ENCODE measurements at places on chromosomes 1 and 21. TPM values are rescaled to one million over a fixed set of nuclear protein-coding genes. Genes with fewer than 3 reads are reported as not detected.

LRRC53 gene
- total RNA-seq: not detected

NT5C1A gene
- not detected for total RNA-seq

ORC1 gene
- total RNA-seq: 0.17 TPM

RCSD1 gene
- total RNA-seq: 18.7 TPM

USF1 gene
- 54.2 TPM for total RNA-seq

PTGFR gene
- total RNA-seq: 3.8 TPM

SERTAD4 gene
- 2.6 TPM for total RNA-seq

GRCh38 chr1:148160048-148160342 lies 7.9 kb upstream of the NBPF11 start:
- no peak for DNase-seq

DNA sequence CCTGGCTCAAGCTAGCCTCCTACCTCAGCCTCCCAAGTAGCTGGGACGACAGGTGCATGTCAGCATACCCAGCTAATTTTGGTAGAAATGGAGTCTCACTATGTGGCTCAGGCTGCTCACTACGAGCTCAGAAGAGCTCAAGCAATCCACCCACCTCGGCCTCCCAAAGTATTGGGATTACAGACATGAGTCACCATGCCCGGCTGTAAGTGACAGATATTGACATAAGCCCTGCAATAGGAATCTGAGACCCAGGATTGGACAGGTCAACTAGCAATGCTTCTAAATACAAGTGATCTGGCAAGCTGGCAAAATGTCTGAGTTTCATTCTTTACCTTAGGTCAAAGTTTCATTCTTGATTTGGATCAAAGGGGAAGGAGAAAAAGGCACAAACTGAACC lies 40.5 kb upstream of the H6PD start:
- DNase-seq: no peak

- DNase-seq: no peak
Observed at GRCh38 chr1:45879885-45880598, 76.6 kb downstream of the MAST2 start.

- DNase-seq: no peak
Observed at GRCh38 chr1:73783352-73783751, 414.6 kb downstream of the LRRIQ3 start.

DNA sequence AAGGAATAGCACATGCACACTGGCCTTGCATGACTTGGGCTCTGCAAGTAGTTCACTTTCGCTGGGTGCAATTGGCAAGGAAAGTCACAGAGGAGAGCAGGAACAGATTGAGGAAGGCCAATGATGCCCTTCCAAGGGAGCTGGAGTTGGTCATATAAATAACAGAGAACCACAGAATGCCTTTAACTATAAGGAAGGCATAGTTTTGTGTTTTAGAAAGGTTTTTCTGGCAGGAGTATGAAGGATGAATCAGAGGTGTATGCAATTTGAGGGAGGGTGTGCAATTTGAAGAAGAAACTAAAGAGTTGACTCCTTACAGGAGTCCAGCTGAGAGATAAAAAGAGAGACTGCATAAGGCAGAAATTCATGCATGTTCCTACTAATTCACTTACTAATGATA lies 112.1 kb downstream of the PHTF1 start:
- DNase-seq: no peak

DNA sequence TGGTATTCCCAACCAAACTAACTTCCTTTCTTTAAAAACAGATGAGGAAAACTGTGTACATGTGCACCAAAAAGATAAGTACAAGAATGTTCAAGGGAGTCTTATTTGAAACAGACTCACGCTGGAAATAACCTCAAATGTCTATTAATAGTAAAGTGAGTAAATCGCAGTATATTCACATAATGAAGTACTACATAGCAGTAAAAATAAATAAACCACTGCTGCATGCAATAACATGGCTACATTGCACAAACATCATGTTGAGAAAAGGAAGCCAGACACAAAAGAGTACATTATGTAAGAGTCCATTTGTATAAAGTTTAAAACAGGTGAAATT lies 5.2 kb upstream of the DENND2D start:
- DNase-seq: no peak

DNA sequence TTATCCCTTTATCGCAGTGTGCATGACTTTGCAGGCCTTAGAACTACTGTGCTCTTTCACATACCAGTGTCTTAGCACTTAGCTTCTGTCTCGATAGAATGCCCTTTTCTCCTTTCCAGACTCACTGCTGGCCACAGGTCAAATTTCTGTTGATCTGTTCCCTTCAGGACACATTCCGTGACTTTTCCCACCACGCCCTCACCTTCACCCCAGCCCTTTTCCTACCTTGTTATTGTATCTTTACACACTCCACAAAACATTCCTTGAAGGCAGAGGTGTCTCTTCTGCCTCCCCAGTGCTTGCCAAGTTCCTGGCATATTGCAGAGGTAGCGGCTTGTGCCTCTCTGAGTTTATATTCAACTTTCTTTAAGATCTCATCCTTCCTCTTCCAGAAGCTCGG lies 3.7 kb upstream of the IGSF9 start:
- DNase-seq: no peak

DNA sequence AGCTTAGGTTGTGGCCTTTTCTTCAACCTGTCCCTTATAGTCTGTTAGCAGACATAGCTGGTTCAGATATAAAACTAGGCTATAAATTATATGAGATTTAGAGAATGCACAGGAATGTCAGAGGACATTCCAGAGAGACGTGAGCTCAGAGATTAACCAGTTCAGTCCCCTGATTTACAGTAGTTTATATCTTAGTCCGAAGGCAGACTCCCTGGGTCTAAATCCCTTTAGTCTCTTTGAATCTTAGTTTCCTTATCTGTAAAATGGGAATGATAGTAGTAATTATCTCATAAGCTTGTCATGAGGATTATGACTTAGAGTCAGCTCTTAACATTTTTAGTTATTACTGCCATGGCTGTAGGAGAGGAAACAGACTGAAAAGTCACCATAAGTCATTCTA lies 45.5 kb upstream of the PLXNA2 start:
- no peak for DNase-seq

- DNase-seq: no peak
Observed at GRCh38 chr1:111453706-111454105, 4.4 kb downstream of the ATP5PB start.

GRCh38 chr1:243246916-243247315 lies 8.2 kb downstream of the CEP170 start:
- DNase-seq: no peak

GRCh38 chr1:53469373-53469772 lies 10.2 kb downstream of the DMRTB1 start:
- no peak for DNase-seq

DNA sequence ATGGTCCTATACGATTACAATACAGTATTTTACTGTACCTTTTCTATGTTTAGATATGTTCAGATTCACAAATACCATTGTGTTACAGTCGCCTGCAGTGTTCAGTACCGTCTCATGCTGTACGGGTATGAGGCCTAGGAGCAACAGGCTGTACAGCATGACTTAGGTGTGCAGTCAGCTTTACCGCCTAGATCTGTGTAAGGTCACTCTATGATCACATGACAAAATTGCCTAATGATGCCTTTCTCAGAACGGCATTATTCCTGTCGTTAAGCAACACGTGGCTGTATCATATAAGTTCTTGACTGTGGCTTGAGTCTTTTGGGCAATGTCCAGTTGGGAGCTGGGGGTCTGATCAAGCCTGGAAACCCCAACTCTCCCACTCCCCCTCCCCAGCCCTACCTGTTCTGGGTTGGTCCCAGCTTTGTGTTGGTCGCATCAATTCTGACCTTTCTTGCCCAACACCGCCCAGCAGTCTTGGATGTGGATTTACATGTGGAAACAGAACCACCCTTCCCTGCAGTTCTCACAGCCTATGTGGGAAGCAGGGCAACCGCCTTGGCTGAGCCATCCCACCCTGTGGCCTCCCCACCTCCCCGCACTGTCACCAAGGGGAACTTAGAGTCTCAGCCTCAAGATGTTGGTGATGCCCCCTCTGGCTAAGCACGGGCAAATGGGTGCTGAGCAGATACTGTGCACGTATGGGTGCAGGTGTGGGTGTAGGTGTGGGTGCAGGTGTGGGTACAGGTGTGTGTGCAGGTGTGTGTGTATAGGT lies 80.2 kb upstream of the ACTL8 start:
- no peak for DNase-seq

- no peak for DNase-seq
Observed at GRCh38 chr1:206636671-206637070, 1.3 kb downstream of the DYRK3 start.

- DNase-seq: no peak
Observed at GRCh38 chr21:20882462-20883407, 115.5 kb upstream of the NCAM2 start.

- DNase-seq: no peak
Observed at GRCh38 chr21:32378956-32379355, 13.9 kb downstream of the URB1 start.

DNA sequence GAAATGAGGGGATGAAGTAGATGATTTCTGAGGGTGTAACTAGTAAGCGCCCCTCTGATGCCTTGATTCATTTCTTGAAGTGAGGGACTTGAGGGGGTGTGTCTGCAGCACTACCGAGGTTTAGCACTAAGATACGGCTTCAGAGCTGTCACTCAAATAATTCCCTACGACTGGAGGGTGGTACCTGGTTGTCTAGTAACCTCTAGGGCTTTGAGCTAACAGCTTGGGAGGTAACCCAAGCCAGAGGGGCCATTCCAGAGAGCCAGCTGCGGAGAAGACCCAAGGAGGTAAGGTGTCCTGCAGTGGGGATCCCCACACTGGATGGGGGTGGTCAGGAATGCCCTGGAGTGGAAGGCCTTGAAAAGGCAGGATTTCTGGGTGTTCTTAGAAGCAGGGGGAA lies at the start of gene TTC24:
Gene TTC24, plus strand, starts transcription at position 252 of the 400 bp plus-strand sequence. CDS start 1,642 bp downstream, outside the sequence.
- no peak for DNase-seq

GRCh38 chr1:115351143-115351542 lies 13.1 kb upstream of the NGF start:
- DNase-seq: no peak

DNA sequence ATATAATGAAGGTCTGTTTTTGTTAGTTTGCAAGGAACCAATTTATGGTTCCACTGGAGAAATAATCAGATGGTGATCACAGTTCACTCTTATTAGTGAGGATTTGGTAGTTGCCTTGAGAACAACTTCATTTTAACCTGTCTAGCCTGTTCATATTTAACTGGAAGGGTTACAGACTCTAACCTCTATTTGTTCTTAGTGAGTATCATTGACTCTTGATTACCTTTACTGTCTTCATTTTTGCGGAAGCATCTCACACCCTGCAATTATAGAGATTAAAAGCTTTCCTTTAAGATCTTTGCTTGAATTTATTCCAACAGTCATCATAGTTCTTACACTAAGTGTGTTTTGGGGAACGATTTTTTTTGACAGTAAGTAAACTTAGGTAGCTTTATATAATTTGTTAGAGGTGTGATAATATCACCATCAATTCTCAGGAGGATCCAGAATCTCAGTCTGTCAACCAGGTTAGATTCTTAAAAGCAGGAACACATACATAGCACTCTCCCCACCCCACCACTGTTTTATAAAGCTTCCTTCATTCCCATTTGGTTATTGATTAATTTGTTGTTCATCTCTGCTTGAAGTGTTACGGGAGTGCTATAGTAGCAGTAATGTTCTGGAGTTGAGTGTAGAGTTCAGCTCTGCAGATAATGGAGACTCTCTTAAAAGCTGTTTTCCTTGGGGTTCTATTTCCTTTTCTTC lies 30.1 kb downstream of the B3GALT2 start:
- no peak for DNase-seq

DNA sequence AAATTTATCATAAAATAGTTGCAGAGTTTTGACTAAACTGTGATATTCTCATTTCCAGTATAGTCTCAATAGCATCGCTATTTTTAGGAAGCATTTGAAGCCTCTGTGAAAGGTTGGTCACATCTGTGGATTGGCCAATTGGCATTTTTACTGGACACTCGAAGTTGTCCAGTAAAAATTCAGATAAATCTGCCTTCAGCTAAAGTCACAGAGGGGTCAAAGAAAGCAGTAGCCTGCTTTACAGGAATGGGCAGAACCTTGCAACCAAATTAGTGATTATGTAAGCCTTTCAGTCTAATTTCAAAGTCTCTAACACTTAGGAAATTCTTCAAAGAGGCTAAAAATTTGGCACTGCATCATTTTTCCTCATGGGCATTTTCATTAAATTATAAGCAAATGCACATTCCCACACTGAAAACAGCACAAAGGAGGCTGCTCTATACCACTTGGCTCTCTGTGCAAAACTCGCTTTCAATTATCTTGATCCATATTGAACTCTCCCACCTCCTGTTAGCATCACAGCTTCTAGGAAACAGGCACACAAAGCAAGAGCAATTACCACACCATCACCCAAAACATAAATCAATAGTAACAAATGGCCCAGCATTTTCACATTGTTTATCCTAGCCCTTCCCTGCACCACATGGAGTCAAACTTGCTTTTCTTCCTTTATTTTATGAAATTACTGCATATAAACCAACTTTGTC lies 318.5 kb upstream of the DUSP10 start:
- DNase-seq: peak; percentile 68

DNA sequence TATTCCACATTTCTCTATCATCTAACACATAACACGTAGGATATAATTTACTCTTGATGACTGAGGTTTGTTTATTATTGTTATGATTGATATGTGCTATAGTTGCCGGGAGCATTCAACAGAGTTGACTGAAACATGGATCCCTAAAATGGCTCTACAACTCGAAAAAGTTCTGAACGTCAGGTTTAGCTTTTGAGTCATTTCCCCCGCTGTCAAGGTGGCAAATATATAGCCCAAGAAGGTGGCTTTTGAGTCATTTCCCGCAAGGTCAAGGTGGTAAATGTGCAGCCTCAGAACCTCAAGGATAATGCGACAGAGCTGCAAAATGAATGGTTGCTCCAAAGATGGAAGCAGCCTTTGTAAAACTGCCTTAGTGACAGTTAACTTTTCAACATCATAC lies 104.0 kb downstream of the NIBAN1 start:
- DNase-seq: no peak

DNA sequence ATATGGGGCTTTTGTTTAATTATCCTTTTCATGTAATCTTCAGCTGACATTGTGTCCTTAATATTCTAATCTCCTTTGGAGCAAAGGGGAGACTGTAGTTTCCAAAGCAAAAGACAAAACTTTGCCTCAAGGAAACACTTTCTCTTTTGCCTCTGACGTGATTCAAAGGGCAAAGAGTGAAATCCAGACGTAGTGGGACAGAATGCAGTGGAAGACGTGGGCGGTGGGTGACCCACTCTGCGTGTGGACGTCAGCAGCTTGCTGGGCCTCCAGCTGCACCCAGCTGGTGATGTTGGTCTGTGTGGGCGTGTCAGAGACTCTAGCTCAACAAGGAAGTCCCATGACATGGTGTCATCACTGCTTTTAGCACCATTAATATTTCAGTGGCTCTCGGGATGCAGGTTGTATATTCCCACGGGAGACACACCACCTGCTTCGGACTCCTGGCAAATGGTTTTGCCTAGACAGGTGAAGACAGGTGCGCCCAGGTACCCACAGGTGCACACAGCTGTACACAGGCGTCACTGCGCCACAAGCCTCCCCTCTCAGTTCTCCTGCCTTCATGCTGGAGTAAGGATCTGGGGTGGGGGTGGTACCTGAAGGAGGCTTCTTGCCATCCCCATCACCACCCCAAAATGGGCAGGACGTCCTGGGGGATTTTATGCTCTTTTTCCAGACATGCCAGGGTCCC lies 292.1 kb upstream of the VAMP3 start:
- peak; percentile 96 for DNase-seq

- no peak for DNase-seq
Observed at GRCh38 chr1:108813326-108813725, 43.6 kb downstream of the AKNAD1 start.

- no peak for DNase-seq
Observed at GRCh38 chr1:5379176-5379759, 613.0 kb downstream of the NPHP4 start.

Data from esophagus muscularis mucosa (tissue), 4 donors.